ENCODE measurements at places on chromosomes 1 and 21. TPM values are rescaled to one million over a fixed set of nuclear protein-coding genes. Genes with fewer than 3 reads are reported as not detected.

KRTAP13-2 gene
- total RNA-seq: not detected

GRCh38 chr1:214259353-214259977, 21.5 kb upstream of the SMYD2 start:
- H3K36me3 ChIP-seq: no peaks in the 10 kb centered on the region
- H3K27me3 ChIP-seq: peaks cover 40% of the 10 kb centered on the region
- H3K27ac ChIP-seq: no peak overlapping the region
- peaks cover 11% of the 10 kb centered on the region for H3K4me1 ChIP-seq

GRCh38 chr1:76371941-76372340, 297.4 kb downstream of the ST6GALNAC3 start:
- H3K27me3 ChIP-seq: no peaks in the 10 kb centered on the region
- H3K36me3 ChIP-seq: no peaks in the 10 kb centered on the region
- peaks cover 3% of the 10 kb centered on the region for H3K4me1 ChIP-seq

AADACL4 gene
- total RNA-seq: not detected

RHCE gene
- 0.33 TPM for total RNA-seq

TLR5 gene
- 0.67 TPM for total RNA-seq

DNA sequence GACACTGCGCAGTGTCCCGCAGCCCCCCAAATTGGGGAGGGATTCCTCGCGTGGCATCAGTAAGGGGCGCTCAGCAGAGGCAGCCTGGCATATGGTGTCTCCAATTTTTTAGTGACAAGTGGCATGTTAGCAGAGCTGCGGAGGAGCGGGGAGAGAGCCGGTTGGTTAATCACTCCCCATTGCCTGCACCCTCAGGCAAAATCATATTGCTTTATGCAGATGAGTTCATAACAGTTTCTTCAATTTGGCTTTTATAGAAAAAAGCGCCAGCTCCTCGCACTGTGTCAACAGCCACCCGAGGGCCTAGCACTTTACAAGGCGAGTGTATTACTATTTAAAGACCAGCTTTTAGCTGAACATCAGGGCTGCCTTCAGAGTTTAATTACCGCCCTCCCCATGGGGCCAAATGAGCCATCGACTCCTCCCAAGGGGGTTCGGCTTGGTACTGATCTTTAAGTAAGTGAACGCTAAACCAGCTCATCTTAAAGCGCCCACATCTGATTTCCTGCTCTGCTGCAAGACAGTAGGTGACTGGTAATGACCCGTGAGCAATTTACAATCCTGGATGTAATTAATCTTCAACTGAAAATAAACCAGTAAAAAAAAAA, 298.9 kb downstream of the DSCAM start:
- H3K27ac ChIP-seq: no peak overlapping the region
- peaks cover 1% of the 10 kb centered on the region for H3K36me3 ChIP-seq
- peaks cover 2% of the 10 kb centered on the region for H3K27me3 ChIP-seq

GRCh38 chr1:2288816-2289536, 60.9 kb downstream of the SKI start:
- H3K27me3 ChIP-seq: no peaks in the 10 kb centered on the region
- H3K36me3 ChIP-seq: peaks cover 5% of the 10 kb centered on the region
- no peak overlapping the region for H3K4me3 ChIP-seq
- DNase-seq: no peak

LIPI gene
- not detected for total RNA-seq

FCRL1 gene
- total RNA-seq: not detected

- peaks cover 24% of the 10 kb centered on the region for H3K4me1 ChIP-seq
- peak overlapping the region; percentile 84 for H3K27ac ChIP-seq
- peak; percentile 43 for DNase-seq
- H3K36me3 ChIP-seq: no peaks in the 10 kb centered on the region
- no peaks in the 10 kb centered on the region for H3K27me3 ChIP-seq
These were observed 57.5 kb downstream of the BCL9 start for GRCh38 chr1:147598621-147599361.

DNA sequence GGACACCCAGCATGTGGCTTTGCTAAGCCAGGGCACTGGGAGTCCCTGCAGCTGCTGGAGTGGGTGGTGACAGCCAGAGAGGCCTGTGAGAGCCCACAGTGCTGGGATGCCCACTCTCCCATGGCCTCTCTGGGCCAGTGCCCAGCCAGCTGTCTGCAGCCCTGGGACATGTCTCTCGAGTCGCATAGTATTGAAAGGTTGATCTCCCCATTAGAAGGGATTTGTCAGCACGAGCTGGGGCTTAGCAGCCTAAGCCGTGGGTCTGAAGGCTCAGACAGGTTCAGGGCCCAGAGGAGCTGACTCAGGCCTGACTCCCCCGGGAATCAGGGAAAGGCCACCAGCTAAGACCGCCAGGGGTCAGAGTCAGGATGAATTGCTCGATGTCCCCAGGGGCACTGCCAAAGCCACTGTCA, 53.5 kb downstream of the FOXD2 start:
- no peaks in the 10 kb centered on the region for H3K36me3 ChIP-seq
- no peak overlapping the region for H3K27ac ChIP-seq
- DNase-seq: no peak
- H3K4me3 ChIP-seq: no peak overlapping the region

GRCh38 chr1:43455213-43455889, 1.6 kb upstream of the HYI start:
- H3K4me3 ChIP-seq: no peak overlapping the region
- no peak overlapping the region for H3K27ac ChIP-seq
- H3K36me3 ChIP-seq: peaks cover 8% of the 10 kb centered on the region
- peaks cover 15% of the 10 kb centered on the region for H3K27me3 ChIP-seq

GRCh38 chr1:232142403-232143314, 487.3 kb downstream of the SIPA1L2 start:
- H3K36me3 ChIP-seq: no peaks in the 10 kb centered on the region
- no peak overlapping the region for H3K4me3 ChIP-seq
- no peaks in the 10 kb centered on the region for H3K27me3 ChIP-seq
- no peaks in the 10 kb centered on the region for H3K4me1 ChIP-seq
- H3K27ac ChIP-seq: no peak overlapping the region

GRCh38 chr1:44947774-44948311, 38.6 kb downstream of the EIF2B3 start:
- H3K4me3 ChIP-seq: no peak overlapping the region
- H3K4me1 ChIP-seq: peaks cover 12% of the 10 kb centered on the region
- no peak for DNase-seq
- no peak overlapping the region for H3K27ac ChIP-seq

Measured in activated naive CD4-positive, alpha-beta T cell treated with anti-CD3 and anti-CD28 coated beads for 36 hours (primary cell).